ENCODE measurements at places on chromosomes 13 and 19.

- no peak for DNase-seq
These were observed 12.5 kb upstream of the TNFSF9 start for GRCh38 chr19:6518145-6518911.

DNA sequence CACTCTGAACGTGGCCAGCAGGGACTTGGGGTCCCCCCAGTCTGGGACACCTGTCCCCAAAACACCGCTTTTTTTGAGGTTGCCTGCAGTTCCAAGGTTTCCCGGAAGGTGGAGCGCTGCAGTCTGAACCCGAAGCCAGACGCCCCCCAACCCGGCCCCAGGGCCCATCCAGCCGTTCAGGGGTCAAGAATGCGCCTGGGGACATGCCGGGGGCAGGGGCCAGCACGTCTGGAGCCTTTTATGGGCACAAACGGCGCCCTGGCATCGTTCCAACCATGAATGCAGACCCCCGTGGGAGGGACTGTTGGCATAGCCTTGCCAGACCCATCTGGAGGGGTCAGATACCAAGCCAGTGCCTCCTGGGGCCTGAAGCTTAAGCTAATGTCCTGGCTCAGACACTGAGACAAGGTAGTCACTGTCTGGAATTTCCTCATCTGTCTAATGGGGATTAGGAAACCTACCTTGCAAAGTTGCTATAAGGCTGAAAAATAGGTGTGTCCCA, 6.9 kb downstream of the S1PR5 start:
- no peak for DNase-seq

DNA sequence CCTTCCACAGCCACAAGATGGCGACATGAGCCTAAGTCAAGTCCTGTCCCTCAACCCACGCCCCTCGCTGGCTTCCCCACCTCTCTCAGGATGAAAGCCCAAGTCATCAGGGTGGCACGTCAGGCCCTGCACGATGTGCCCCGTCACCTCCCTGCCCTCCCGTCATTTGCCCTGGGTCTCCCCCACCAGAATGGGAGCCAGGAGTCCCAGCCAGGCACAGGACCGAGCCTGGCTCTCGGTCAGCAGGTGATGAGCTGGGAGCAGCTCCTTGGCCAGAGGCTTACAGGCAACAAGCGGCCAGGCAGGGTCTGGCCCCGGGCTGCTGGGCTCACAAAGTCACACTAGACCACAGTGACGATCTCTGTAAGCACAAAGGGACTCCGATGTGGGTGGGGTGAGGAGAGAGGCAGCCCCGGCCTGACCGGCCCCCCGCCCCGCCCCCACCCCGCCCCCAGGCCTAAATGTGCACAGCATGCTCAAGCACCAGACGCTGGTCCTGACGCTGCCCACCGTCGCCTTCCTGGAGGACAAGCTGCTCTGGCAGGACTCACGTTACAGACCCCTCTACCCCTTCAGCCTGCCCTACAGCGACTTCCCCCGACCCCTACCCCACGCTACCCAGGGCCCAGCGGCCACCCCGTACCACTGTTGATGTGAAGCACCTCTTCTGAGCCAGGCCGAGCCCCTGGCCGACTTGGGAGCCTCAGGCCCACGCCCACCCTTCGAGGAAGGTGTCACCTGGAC, 7.3 kb downstream of the MRPL4 start:
- no peak for DNase-seq

DNA sequence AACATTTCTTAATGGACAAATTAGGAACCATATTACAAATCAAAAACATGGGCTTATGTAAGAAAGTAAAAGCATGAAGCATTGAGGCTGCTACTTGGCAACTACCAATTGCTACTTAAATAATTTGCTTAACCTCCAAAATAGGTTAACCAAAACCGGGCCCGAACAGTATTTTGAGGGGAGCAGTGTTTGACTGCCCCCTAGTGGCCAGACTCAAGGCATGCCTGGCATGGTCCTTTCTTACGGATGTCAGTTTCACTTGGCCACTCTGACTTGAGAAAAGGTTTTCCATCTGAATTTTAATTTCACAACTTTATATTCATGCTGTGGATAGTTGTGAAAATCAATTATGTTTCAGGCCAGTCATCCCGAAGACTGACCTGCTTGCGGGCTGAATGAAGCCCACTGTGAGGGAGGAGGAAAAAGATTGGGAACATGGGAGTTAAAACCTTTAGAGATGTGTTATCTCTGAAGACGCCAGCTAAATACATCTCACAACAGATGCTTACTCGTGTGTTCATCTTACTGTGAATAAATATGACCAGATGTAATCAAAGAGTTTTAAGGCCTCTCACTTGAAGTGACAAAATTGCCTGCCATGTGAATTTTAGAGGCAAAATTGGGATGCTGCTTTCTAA, 2.9 kb downstream of the RXFP2 start:
- DNase-seq: no peak

DNA sequence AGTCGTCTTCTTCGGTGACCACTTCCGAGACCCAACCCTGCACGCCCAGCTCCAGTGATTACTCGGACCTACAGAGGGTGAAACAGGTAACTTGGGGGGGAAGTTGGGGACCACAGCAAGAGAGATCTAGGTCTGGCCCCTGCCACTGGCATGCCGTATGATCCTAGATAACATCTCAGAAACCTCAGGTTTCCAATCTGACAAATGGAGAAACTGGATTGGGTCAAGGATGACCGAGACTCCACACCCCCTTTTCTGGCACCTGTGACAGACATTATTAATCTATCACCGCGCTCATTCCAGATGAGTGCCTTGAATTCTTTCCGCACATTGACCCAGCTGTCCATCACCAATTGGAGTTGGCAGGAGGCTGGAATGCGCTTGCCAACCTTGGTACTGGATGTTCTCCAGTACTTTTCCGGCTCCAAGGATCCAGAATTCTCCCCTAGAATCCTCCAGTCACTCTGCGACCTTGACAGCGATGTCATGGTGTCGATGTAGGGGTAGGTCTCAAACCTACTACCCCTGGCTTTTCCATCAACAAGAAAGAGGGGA, 17.4 kb downstream of the VASP start:
- no peak for DNase-seq

DNA sequence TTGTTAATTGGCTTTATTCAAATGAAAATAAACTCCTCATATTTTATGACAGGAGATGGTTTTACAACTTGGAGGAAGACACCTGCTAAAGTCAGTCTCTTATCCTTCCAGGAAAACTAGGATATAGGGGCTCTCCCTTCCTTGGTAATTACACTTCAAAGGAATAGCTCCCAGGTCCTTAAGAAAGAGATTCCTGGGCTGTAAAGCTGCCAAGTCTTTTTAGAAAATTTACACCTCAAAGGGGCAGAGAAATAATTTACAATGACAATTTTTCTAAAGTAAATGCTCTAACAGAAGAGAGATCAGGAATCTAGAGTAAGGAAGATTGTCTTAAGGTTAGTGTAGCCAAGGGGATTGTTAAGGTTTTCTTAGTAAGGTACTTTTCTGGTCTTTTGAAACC, 1359.0 kb downstream of the OLFM4 start:
- DNase-seq: no peak
